Vagina (tissue), 2 donors: ENCODE measurements at places on chromosomes 13 and 19. TPM values are rescaled to one million over a fixed set of nuclear protein-coding genes. Genes with fewer than 3 reads are reported as not detected.

GRCh38 chr13:39250440-39250839 lies 212.2 kb downstream of the NHLRC3 start:
- no peak for DNase-seq

DNA sequence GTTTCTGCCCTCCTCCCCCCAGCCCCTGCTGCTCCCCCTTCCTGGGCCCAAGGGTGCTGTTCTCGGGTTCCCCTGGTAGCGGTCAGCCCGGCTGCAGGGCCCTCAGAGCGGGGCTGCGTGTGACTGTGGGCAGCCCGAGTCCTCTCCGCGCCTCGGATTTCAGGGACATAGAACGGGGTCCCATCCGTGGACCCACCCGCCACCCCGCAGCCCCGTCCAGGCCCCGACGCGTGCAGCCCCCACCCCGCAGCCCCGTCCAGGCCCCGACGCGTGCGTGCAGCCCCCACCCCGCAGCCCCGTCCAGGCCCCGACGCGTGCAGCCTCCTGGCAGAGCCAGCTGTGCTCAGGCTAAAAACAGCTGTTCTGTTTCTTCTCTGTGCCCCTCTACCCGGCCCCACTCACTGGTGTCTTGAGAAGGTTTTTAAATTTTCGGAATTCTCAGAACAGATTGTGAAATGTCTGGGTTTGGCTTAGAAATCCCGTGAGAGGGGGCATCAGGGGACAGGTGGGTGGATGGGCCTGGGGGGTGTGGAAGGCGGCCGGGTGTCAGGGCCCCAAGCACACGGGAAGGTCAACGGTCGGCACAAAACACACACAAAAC lies 5.5 kb upstream of the PRTN3 start:
- no peak for DNase-seq

DNA sequence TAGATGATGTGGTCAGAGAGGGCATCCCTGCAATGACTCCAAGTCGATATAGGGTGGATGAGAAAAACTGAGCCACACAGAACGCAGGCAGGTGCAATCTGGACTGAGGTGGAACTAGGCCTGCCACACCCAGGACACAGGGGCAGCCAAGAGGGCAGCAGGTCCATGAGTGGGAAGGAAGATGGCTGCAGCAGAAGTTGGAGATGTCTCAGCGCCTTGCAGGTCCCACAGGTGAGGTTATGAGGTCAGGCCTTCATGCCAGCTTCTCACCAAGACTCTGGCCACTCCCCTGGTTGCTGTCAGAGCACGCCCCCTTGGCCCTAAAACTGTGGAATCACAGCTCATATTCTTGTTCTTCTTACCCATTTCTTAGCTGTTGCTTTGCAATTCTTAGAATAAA lies 147.7 kb upstream of the VSTM2B start:
- DNase-seq, result peak; percentile 58

GRCh38 chr19:44603201-44603945 lies 10.0 kb upstream of the IGSF23 start:
- no peak for DNase-seq

DNA sequence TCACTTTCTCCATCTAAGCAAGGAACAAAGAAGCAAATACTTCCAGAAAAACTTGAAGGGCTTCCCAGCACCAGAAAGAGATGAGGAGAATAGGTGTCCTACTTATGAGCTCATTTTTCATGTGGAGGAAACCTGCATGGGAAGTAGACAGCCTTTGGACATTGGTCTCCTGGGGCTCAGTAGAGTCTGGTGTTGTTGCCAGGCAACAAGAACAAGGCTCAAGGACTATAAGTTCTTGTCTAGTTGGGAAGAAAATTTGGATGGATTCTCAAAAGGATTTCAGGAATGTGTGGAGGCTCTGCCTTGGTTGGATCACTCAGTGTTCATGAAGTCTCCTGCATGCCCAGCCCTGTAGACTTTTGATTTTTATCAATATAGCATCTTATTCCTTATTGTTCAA lies 84.5 kb downstream of the MBNL2 start:
- DNase-seq, result no peak

SCGB2B2 gene
- total RNA-seq, result 0.49 TPM

DNA sequence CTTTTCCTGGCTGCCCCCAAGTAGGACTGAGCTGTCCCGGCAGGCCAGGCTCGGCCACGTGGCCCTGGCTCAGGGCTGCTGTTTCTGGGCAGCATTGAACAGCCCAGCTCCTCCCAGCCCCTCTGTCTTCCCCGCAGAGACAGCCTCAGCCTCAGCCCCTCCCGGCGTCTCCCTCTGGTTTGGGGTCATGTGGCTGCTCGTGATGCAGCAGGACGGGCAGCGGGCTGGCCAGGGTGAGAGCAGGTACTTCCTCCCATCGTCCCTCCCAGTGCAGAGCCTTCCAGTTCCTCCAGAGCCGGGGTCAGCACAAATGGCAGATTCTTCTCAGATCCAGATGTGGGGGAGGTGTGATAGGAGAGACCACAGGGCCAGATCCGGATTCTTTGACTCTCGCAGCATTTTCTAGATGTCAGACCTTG lies 114.6 kb downstream of the KDM4B start:
- DNase-seq, result no peak

MCF2L gene
- total RNA-seq, result 45.4 TPM

- DNase-seq, result peak; percentile 95
Observed at GRCh38 chr19:8361921-8362793, 1.8 kb upstream of the ANGPTL4 start.

- DNase-seq, result no peak
Observed at GRCh38 chr13:47190696-47191305, 293.9 kb upstream of the HTR2A start.

DNA sequence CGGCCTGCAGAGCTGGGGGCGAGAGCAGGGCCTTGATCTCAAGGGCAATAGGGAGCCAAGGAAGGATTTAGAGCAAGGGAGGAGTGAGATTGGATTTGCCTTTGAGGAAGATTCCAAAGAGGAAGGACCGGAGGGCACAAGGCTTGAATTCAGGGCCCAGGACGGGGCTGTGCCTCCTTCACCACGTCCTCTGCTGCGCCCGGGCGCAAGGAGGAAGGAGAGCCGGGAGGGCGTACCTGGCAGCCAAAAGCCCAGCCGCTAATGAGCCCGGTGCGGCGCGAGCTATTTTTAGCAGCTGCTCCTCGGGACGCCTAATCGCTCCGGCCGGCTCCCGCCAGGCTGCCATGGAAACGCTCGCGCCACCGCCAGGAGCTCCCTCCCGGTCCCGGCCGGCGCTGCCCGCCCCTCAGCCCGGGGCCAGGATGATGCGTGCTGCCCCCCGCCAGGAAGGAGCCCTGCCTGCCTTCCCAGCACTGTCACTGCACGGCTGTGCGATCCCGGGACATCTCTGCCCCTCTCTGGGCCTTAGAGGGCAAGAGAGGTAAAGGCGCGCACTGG lies 31.3 kb downstream of the TINCR start:
- no peak for DNase-seq

DNA sequence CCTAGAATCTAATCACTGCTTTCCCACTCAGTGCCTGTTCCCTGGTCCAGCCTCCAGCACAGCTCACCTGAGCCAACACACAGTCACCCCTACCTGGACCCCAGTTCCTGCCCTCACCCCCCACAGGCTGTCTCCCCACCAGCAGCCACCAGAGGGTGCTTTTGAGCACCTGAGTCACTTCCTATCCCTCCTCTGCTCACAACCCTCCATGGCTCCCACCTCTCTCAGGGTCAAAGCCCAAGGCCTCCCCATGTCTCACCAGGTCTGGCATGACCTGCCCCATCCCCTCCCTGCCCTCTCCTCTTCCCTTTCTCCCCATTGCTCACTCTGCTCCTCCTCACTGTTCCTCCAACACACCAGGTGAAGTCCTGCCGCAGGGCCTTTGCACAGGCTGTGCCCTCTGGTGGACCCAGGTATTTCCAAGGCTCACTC lies 7.1 kb upstream of the DPP9 start:
- DNase-seq, result no peak

- no peak for DNase-seq
Observed at GRCh38 chr13:32905864-32906180, 110.4 kb upstream of the KL start.

GRCh38 chr19:30402436-30403202 lies 30.4 kb downstream of the ZNF536 start:
- DNase-seq, result peak; percentile 79

DNA sequence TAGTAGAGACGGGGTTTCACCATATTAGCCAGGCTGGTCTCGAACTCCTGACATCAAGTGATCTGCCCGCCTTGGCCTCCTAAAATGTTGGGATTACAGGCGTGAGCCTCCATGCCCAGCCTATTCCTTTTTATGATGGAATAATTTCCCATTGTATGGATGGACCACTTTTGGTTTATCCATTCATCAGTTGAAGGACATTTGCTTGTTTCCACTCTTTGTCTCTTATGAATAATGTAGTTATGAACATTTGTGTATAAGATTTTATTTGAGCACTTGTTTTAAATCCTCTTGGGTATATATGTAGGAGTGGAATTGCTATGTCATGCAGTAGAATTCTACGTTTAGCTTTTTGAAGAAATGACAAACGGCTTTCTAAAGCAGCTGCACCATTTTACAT lies 23.3 kb downstream of the FBXO27 start:
- no peak for DNase-seq

DNA sequence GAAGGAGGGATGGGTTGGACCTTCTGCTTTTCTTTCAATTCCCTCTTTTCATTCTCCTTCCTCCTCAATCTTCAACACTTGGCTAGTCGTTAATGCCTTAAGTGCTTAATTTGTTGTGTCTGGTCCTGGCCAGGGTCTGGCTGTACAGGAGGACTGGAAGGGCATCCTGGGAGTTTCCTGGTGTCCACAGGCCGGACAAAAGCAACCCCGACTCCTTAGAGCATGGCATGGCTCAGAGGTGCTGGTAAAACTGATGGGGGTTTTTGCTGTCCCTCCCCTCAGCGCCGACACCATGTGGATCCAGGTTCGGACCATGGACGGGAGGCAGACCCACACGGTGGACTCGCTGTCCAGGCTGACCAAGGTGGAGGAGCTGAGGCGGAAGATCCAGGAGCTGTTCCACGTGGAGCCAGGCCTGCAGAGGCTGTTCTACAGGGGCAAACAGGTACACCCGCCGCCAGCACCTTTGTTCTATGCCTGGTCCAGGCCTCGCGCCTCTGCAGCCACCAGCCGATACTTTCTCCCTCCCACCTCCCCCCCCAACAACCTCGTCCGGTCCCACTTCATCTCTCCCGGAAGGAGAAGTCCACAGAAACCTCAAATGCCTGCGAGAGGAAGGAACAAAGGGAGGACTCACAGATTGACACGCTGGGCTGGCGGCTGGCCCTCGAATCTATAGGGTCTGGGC lies 1.4 kb downstream of the UHRF1 start:
- DNase-seq, result no peak

DNA sequence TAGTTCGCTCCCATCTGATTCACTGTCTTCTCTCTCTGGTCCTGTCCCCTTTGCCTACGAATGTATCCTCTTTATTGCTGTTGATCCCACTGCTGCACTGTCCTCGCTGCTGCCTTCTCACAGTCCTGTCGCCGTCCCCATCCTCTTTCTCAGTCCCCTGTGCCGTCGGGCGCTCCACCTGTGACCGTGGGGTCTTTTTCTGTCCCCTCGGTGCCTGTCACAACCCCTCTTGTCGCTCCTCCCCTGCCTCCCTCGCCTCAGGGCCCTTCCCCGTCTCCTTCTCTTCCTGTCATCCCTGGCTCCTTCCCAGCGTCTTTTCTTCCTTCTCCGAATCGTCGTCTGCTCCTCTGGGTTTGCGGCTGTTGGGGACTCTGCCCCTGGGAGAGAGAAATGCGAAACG lies 32.3 kb downstream of the SYT3 start:
- DNase-seq, result no peak

CPAMD8 gene
- 16.0 TPM for total RNA-seq

DNA sequence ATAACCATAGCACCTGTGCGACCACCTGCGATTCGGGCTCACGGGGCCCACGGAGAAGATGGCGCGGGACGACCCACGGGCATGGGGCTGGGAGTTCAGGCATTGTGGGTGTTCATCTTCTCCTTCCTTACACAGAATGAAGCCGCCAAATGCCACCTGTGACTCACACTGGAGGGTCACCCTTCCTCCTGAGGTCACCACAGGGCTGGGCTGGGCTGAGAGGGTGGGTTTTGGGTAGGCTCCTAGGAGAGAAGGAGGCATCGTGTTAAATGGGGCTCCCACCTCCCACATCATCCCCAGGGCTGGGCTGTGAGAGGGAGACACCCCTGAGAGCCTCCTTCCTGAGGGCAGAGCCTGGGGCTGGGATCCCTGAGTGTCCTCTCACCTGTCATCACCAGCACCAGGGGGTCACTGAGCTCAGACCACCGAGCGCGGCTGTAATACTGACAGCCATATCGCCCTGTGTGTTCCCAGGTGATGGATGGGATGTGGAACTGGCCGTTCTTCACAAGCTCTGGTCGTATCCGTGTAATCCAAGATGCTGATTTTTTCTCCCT lies 1.4 kb downstream of the LILRB2 start:
- DNase-seq, result no peak

ZNF723 gene
- not detected for total RNA-seq

PRX gene
- 3.2 TPM for total RNA-seq

- DNase-seq, result no peak
Observed at GRCh38 chr19:52248241-52248640, 21.1 kb upstream of the ZNF766 start.

PIH1D1 gene
- 96.3 TPM for total RNA-seq

- no peak for DNase-seq
Observed at GRCh38 chr19:17281391-17282304, at the start of gene ANKLE1. TSS of gene ANKLE1 (plus strand) at chr19:17281901. CDS start at chr19:17281921, 20 bp downstream.

PDS5B gene
- 49.4 TPM for total RNA-seq
